ENCODE measurements at places on chromosomes 4 and X.

DNA sequence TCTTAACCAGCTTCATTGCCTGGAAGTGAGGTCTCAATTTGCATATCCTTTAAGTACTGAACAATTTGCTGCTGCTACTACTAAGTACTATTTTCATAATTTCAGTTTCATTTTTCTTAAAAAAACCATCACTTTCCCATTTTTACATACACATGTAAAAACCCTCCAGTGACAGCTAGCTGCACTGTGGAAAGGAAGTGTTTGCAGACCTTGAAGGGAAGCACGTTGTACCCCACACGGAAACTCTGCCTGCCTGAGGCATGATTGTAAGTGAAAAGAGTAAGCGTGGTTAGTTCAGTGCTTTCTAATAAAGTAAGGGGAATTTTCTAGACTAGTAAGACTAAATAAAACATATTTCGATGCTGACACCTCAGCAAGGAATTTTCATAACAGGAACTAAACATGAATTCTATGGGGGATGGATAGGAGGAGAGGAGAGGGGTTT, 103.6 kb downstream of the RAPGEF2 start:
- no peak for DNase-seq

- no peak for DNase-seq
Observed at GRCh38 chrX:117985241-117985640, 131.4 kb downstream of the KLHL13 start.

DNA sequence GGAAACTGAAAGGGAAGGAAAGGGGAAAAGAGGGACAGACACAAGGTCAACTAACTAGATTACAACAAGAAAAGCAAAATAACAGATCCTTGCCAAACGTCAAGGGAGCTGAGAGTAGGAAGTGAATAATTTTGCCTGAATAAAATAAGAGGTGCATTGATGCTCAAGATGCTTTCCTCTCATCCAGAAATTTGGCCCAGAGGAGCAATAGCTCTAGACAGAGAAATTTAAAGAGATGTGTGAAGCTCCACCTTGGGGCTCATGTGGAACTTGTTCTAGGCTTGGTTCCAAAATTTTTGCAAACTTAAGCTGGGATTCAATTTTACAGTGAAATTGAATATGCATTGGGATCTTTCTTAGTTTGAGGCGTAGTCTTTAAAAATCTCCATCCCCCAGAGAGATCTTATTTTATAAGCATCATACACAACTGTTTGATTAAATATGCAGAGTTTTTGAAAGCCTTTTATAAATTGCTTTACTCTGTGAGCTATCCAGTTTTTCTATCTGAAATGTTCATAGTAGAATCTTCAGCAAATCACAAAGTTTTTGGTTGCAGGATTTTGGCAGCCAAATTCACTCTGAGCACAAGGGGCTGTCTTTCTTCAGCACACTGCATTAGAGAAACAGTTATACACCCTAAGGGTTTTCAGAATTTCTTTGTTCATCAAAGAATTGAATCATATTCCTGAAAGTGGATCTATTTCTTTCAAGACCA, 1159.5 kb downstream of the ADGRL3 start:
- no peak for DNase-seq

DNA sequence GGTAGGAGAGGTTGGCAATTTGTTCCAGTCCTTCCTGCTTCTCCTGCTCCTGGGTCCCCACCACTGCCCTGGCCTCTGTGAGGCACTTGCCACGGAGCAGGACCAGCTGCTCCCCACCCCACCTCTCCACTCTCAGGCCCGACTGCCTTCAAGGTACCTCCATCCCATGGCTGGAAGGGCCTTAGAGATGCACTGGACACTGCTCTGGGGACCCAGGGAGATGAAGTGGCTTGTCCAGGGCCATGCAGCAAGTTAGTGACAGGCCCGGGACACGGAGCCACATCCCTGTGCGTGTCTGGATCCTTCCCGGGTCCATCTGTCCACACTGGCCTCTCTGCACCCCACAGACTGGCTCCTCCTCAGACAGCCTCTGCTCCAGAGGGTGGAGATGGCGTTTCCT, 105.3 kb downstream of the CPZ start:
- DNase-seq: no peak

GRCh38 chr4:90537491-90537890, 410.3 kb downstream of the CCSER1 start:
- DNase-seq: no peak

Measured in right renal cortex interstitium (tissue), 3 donors.